MM.1S (cell line): ENCODE measurements at places on chromosomes 2 and 18.

- DNase-seq, result no peak
These were observed 726.0 kb upstream of the RAB6C start for GRCh38 chr2:129253461-129253812.

DNA sequence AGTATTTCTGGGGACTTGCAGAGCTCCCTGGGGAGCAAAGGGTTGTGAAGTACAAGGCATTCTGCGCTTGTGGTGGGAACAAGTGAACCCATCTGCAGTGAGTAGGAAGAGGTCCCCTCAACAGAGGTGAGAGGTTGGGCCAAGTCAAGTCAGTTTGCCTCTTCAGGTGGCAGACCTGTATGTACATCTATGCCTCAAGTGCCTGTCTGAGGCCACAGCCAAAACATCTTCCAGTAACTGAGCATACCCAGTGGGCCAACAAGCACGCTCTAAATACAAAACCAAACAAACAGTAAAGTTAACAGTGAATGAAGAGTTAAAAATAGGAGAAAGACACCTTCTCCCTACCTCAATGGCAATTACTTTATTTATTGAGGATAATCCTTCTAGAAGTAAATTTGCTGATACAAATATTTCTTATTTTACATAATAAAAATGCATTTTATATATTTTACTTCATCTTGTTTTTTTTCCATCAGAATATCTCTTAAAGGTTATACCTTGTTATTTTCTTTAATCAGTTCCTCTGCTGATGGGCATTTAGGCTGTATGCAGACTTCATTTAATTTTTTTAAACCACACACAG lies 2.5 kb downstream of the GYPC start:
- no peak for DNase-seq

DNA sequence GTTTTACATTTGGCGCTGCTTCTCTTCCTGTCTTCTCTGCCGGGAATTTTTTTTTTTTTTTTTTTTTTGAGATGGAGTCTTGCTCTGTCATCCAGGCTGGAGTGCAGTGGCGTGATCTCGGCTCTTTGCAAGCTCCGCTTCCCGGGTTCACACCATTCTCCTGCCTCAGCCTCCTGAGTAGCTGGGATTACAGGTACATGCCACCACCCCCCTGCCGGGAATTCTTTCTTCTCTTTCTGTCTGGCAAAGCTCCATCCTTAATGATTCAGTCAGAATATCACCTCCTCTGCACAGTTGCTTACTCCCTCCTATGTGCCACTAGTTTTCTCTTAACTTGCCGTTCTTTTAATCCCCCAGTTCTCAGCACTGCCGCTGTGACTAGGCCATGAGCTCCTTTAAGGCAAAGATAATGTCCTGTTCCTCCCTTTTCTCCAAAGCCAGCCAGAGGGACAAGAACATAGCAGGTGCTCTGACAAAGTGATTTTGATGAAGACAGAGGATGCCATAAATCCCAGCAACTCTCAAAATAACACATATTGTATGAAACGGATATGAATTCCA lies 112.1 kb upstream of the LRATD1 start:
- no peak for DNase-seq

DNA sequence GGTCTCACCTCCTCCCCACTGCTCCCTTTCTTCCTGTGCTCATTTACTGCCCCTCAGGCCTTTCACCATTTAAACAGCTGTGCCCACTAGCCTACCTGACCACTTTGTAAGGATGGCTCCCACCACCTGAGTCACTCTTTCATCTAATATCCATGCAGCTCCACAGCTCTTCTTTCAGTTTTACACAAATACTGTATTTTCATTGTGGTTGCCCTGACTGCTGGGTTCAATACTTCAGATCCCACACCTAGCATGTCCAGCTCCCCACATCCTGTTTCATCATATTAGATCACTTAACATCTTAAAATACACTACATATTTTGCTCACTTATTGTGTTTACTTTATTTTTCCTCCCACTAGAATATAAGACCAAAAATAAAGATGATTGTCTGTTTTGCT lies 1110.6 kb downstream of the TSN start:
- DNase-seq, result peak; percentile 39

DNA sequence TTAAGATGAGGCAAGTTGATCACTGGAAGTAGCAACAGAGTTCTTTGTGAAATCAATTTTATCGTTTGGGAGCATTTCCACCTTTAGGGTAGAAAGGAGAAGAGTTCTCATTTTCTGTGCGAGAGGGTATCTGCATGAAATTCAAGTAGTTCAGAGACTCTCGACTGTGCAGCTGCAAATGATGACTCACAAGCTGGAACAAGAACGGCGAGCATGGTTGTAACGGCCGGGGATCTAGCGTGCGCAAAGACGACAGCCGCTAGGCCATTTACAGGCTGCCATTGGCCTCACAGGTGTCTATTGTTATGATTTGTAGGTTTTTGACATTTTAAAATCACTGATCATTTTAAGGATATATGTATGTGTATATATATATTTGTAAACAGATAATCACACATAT lies 5.2 kb downstream of the KLHL29 start:
- no peak for DNase-seq

DNA sequence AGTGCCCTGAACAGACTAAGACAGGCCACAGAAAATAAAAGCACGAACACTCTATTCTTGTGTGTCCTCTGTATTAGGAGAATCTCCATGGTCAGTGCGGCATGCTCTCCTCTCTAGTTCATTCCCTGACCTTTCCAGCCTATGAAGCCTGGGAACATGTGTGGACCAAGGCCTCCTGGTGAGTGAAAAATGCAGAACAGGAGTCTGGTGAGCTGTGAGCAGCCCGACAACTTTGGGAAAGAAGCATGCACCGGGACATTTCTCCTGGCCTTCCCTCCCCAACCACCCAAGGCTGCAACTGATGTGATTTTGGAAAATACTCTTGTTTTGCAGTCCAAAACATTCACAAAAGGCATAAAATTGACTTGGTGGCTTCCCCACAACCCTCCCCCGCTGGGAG lies 878.3 kb upstream of the ID2 start:
- no peak for DNase-seq

- DNase-seq, result no peak
These were observed 216.8 kb downstream of the RAD51AP2 start for GRCh38 chr2:17301437-17301836.

DNA sequence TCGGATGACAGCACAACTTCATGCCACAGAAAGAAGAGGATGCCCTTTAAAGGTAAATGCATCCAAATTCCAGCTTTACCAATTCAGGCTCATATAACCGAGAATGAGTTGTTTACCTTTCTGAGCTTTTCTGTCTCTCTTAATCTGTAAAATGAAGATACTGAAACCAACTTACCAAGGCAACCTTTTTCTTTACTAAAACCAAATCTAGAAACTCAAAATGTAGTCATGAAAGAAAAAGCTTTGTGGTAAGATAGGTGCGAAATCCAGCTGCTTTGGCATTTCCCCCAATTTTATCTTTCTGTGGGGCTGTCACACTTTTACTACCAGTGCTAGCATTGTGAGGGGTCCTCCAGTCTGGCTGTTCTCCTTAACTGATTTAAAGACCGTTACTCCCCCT lies 240.4 kb downstream of the IKZF2 start:
- DNase-seq, result peak; percentile 37

GRCh38 chr2:127388423-127389164 lies 819 bp upstream of the MAP3K2 start:
- no peak for DNase-seq

- DNase-seq, result peak; percentile 23
These were observed 44.8 kb downstream of the CHMP3 start for GRCh38 chr2:86518481-86518880.

DNA sequence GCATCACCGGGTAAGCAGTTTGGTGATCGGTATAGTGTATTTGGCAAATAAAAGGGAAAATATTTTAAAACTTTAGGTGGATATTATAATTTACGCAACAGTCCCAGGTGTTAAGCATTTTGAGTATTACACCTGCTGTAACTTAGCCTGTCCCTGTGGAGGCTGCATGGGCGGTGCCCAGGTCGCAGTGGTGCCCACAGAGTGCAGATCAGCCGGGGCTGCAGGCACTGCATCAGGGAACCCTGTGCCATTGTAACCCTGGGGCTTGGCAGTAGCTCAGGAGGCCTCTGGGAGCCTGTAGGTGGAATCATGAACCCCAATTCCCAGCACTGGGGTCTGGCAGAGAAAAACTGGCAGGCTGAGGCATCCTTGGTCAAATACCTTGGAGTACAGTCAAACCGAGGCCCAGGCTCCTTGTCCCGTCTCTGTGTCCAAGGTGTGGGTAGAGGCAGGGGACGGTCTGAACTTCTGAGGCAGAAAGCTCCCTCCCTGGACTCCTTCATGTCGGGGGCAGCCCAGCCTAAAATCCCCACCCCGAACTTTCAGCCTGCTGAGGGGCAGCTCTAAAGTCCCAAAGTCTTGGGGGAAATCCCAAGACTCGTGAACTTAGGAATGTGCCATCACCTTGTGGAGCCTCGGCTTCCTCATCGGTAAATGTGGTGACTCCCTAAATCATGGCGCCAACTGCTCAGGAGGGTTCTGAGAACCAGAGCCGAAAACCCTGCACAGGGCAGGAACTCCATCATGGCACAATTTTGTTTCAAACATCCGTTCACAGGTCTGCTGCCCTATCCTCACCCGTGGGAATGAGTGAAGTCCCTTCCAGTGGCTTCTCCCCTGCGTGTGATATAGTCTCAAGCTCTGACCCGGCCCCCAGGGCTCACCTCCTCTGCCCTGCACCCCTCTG lies 85.7 kb downstream of the INHBB start:
- no peak for DNase-seq

- no peak for DNase-seq
These were observed 4.7 kb downstream of the ESPNL start for GRCh38 chr2:238104691-238105371.

GRCh38 chr2:204885747-204886146 lies 340.5 kb downstream of the PARD3B start:
- no peak for DNase-seq

GRCh38 chr2:99881901-99882591 lies 260.3 kb downstream of the AFF3 start:
- DNase-seq, result no peak

DNA sequence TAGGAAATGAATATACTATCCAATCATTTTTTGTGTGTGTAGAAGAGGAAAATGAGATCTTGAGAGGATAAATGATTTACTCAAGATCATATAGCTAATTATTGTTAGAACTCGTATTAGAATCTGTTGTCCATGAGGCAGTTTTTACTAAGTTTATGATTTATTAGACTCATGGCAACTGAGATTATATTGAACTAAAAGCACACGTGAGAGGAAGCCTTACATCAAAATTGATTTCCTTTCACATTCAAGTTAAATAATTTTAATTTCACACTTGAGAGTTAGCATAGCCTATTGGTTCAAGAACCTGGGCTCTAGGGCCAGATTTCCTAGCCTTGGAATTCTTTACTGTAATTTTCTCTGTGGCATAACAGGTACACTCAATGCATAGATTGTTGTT lies 552.3 kb downstream of the ERBB4 start:
- no peak for DNase-seq

DNA sequence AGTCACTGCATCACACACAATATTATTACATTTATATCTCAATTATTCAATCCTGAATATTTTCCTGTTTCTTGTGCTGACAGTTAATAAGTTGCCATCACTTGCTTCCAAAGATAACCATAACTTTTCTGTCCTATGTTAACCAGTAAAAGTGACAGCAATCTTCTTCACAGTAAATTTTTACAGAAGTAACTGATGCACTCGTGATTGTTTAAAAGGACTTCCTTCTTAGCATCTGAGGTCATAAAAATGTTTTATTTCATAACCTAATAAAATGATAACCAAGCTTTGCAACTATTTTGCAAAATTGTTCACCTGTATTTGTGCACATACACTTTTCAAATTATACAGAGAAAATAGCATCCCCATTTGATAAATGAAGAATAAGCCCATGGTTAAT lies 20.6 kb upstream of the ANKRD62 start:
- no peak for DNase-seq

- no peak for DNase-seq
These were observed 70.9 kb downstream of the TMEFF2 start for GRCh38 chr2:192123847-192124246.

DNA sequence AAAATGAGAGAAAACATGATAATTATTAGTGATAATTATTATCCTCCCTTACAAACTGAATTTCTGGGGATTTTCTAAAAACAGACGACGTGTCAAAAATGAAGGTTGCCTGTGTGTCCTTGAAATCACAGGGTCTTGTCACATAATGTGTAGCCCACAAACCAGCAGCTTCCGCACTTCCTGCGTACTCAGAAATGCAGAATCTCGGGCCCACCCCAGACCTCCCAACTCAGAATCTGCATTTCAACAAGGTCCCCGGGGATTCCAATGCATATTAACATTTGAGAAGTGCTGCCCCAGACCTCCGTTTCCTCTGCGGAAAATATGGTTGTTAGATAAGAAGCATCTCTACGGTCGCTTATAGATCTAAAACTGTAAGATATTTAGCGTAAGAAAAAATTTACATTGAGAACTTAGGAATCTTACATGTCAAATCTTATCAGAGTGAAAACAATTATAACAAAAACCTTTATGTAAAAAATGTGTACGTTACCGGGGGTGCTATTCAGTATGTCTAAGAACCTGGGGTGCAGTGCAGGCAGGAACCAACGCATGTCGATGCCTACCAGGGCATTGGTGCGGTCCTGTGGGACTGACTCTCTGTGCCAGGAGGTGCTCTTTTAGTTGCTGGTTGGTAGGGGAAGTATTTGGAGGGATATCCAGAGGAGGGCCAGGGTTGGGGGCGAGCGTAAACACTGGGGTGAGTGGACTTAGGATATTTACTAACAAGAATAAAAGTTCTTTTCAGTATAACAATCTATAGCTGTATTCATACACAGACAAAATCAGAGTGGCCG lies 15.2 kb downstream of the CDKL4 start:
- DNase-seq, result no peak

DNA sequence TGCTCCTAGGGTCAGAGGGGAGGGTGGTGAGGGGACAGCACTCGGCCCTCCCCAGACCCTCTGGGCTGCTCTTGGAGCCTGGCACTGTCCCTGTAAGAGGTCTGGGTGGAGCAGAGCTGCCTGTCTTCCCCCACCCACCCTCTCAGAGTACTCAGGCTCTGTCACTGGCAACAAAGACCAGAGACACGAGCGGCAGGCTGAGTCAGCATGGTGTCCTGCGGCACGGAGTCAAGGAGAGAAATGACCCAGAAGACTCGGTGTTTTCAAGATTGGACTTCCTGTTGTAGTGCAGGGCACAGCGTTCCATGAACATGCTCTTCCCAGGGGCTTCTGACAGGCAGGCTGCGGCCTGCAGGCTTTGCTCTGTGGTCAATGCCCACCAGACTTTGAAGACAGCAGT lies 19.9 kb downstream of the SIGLEC15 start:
- no peak for DNase-seq

GRCh38 chr18:21761471-21762115 lies 21.0 kb downstream of the MIB1 start:
- DNase-seq, result no peak
